ENCODE measurements at places on chromosomes 3 and 15. TPM values are rescaled to one million over a fixed set of nuclear protein-coding genes. Genes with fewer than 3 reads are reported as not detected.
A peak's percentile ranks its signal among the peaks of the same experiment; 100 is the strongest.

HYAL3 gene
- 2.1 TPM for polyA plus RNA-seq

CYP1A2 gene
- not detected for polyA plus RNA-seq

FYCO1 gene
- 5.2 TPM for polyA plus RNA-seq

MNS1 gene
- polyA plus RNA-seq, result 1.3 TPM

NR1I2 gene
- polyA plus RNA-seq, result 0.26 TPM

DNA sequence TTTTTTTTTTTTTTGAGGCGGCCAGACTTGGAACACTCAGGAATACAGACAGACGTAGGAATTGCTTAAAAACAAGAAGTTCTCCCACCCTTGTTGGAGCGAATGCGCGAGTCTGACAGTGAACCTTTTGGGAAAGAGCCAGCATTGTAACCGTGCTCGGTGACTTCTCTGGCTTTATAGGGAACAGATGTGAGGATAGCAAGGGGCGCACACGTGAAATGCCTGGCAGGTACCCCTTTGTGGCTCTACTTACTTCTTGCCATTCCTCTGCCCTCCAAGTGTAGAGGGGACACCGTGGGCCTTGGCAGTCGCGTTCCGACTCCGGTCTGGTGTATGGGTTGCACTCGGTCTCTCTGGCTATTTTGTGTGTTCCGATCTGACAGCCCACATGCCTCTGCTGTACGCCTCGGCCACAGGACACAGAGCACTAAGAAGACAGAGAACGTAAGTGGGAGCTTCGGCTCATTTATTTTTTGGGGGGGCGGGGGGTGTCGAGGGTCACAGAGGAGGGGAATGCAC is 126.4 kb downstream of the ADAMTS9 start:
- peaks cover 52% of the 10 kb centered on the region for H3K36me3 ChIP-seq
- H3K27me3 ChIP-seq, result no peaks in the 10 kb centered on the region
- no peak overlapping the region for H3K4me3 ChIP-seq
- H3K4me1 ChIP-seq, result no peaks in the 10 kb centered on the region
- H3K27ac ChIP-seq, result no peak overlapping the region

DNA sequence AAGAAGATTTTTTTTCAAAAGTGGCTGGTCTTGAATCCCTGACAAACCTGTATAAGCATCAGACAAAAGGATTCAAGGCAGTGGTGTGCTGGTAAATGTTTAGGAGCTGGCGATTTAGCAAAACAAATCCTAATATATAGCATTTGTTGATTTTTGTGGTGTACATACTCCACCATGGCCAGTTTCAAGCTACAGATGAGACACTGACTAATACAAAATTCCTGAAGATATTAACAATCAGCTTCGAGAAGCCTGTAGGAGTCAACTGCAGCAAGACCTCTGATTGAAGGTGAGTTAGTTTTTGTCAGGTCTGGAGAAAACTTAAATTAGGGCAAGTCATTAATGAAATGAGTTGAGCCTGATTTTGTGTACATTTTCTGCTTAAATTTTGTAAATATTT is 6.7 kb downstream of the STRIT1 start:
- no peak for DNase-seq
- H3K27ac ChIP-seq, result no peak overlapping the region
- H3K36me3 ChIP-seq, result no peaks in the 10 kb centered on the region
- no peak overlapping the region for H3K4me3 ChIP-seq
- H3K4me1 ChIP-seq, result no peaks in the 10 kb centered on the region
- no peaks in the 10 kb centered on the region for H3K27me3 ChIP-seq

- H3K27ac ChIP-seq, result peak within 1 kb of the TSS; percentile 98
- H3K4me1 ChIP-seq, result peaks cover 56% of the 10 kb centered on the region
- DNase-seq, result peak; percentile 85
- peak within 1 kb of the TSS; percentile 70 for H3K4me3 ChIP-seq
Observed at GRCh38 chr3:191329654-191330529, at the start of gene UTS2B. UTS2B (minus strand) TSS chr3:191330526; CDS start chr3:191282189, 48,337 bp downstream.

DNA sequence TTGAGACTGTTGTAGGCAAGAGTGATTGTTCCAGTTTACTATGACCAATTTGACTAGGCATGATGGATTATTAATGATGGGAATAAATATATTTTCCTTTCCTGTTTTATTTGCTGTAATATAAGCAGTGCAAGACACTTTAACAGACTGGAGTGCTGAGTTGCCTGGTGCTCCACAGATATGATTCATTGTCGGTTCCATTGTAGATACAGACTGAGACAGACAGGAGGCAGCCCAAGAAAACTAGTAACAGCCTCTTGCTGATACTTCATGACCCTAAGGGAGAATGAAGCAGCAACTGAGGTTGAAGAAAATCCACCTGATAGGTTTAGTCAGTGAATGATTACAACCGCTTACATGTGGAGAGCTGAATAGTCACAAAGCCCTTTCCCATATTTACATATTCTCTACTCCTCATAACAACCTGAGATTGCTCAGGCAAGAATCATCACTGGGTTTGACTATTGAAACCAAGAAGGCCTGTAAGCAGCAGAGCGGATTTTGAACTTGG is 235.1 kb upstream of the TPRG1 start:
- DNase-seq, result no peak
- H3K4me1 ChIP-seq, result peaks cover 31% of the 10 kb centered on the region
- no peaks in the 10 kb centered on the region for H3K27me3 ChIP-seq
- H3K36me3 ChIP-seq, result no peaks in the 10 kb centered on the region
- no peak overlapping the region for H3K27ac ChIP-seq
- H3K4me3 ChIP-seq, result no peak overlapping the region

- DNase-seq, result no peak
- no peak overlapping the region for H3K27ac ChIP-seq
- no peak overlapping the region for H3K4me3 ChIP-seq
- no peaks in the 10 kb centered on the region for H3K27me3 ChIP-seq
- peaks cover 31% of the 10 kb centered on the region for H3K36me3 ChIP-seq
Observed at GRCh38 chr3:129845956-129846355, 47.6 kb downstream of the TMCC1 start.

DNA sequence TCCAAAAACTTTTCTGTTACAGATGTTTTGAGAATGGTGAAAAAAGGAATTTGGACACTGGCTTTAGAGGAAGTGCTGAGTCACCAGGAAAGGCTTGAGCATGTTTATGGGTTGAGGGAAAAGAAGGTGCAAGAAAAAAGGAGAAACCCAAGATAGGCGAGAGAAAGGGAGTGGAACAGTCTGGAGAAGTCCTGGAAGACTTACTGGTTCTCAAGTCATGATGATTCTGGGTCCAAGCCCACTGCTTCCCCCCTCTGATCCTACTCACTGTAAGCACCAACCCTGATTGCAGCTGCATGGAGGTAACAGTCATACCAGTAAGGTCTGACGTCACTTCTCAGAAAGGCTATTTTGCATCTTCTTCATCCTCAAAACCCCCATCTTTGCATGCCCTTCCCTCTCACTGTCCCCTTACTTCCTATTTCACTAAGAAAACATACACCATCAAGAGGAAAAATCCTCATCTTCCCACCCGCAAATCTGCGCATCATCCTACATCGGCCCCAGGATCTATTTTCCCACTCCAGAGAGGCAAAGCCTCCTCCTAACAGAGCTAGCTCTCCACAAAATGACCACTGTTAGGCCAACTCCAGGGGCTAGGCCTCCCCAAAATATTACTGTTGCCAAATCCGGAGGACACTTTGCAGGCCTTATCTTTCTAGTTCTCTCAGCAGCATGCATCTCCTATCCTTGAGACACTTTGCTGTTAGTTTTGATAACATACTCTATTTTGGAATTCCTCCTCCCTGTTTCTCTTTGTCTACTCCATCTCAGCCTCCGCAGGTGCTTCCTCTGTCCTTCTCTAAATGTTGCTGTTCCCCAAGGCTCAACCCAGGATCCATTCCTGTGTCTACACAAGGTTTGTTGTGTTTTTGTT is 3.2 kb upstream of the ATP13A3 start:
- H3K36me3 ChIP-seq, result no peaks in the 10 kb centered on the region
- DNase-seq, result no peak
- no peak overlapping the region for H3K4me3 ChIP-seq
- peak overlapping the region; percentile 89 for H3K27ac ChIP-seq
- H3K4me1 ChIP-seq, result peaks cover 63% of the 10 kb centered on the region
- H3K27me3 ChIP-seq, result no peaks in the 10 kb centered on the region

GRCh38 chr3:51471775-51472652 is 27.8 kb downstream of the DCAF1 start:
- H3K27ac ChIP-seq, result no peak overlapping the region
- peaks cover 99% of the 10 kb centered on the region for H3K36me3 ChIP-seq

GRCh38 chr3:32820971-32821685 is 3.3 kb downstream of the TRIM71 start:
- H3K36me3 ChIP-seq, result no peaks in the 10 kb centered on the region
- peaks cover 16% of the 10 kb centered on the region for H3K4me1 ChIP-seq
- peaks cover 47% of the 10 kb centered on the region for H3K27me3 ChIP-seq
- no peak for DNase-seq
- H3K4me3 ChIP-seq, result no peak overlapping the region

GRCh38 chr3:171427771-171428320 is 32.4 kb downstream of the TNIK start:
- no peaks in the 10 kb centered on the region for H3K4me1 ChIP-seq
- H3K4me3 ChIP-seq, result no peak overlapping the region
- no peak for DNase-seq

DNA sequence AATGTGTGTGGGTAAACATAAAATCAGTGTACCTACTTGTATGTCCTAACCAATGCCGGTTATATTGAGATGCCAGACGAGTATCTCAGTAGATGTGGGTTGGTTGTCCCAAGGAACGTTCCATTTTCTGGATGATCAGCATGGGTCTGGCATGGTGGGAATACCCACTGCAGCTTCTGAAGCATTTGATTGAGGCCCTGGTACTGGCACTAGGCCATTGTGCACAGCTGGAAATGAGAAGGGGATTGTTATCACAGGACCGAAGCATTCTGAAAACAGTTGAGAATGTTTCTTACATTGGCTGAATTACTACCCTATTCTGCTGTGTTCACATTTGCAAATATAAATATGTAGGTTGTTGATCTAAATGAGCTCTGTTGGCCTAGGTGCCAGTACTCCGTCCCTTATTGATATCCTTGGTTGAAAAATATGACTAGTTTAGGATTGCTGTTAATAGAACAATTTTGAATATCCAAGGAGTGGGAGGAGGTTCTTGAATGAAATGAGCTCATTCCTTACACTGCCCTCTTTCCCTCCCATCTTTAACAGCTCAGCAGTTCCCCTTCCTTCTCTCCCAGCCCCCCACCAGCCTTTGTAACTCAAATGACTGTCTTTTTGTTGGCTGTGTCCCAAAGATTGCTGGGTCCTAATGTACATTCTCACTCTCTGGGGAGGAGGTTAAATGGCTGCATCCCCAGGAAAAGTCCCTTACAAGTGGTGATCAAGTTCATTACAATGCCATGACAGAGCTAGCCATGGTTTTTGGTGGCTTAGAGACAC is 293.3 kb upstream of the TPM1 start:
- no peak overlapping the region for H3K27ac ChIP-seq
- H3K4me1 ChIP-seq, result no peaks in the 10 kb centered on the region
- DNase-seq, result no peak
- H3K4me3 ChIP-seq, result no peak overlapping the region

DNA sequence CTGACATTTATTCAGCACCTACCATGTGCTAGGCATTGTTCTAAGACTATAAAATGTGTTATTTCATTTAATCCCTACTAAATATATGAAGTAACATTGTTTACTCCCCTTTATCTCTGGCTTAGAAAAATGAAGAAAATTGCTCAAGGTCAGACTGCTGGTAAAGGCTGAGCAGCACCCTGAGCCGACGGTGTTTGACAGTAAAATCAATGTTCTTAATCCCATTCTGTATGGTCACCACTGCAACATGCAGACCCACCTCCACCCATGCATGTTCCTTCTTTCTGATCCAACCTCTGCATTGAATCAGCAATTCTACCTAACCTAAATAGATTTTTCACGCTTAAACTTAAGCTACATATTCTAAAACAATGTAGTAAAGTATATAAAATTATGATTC is 216.5 kb downstream of the ZBBX start:
- H3K27me3 ChIP-seq, result no peaks in the 10 kb centered on the region
- H3K4me1 ChIP-seq, result no peaks in the 10 kb centered on the region
- H3K27ac ChIP-seq, result no peak overlapping the region
- no peak for DNase-seq
- H3K4me3 ChIP-seq, result no peak overlapping the region

DNA sequence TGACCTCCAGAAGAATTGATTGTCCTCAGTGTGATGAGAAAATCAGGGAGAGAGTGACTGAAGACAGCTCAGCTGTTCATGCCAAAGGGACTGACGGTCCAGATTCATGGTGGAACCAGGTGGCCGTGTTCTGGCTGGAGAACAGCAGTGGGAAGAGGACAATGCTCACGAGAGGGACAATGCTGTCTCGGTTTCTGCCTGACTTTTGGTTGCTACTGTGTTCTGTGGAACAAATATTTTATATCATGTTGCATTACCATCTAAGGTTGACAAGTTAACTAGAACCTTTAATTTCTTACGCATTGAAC is 58.0 kb upstream of the ULK4 start:
- H3K27ac ChIP-seq, result peak overlapping the region; percentile 40
- peaks cover 100% of the 10 kb centered on the region for H3K4me1 ChIP-seq
- no peak for DNase-seq
- no peak overlapping the region for H3K4me3 ChIP-seq
- H3K36me3 ChIP-seq, result no peaks in the 10 kb centered on the region
- H3K27me3 ChIP-seq, result no peaks in the 10 kb centered on the region

DNA sequence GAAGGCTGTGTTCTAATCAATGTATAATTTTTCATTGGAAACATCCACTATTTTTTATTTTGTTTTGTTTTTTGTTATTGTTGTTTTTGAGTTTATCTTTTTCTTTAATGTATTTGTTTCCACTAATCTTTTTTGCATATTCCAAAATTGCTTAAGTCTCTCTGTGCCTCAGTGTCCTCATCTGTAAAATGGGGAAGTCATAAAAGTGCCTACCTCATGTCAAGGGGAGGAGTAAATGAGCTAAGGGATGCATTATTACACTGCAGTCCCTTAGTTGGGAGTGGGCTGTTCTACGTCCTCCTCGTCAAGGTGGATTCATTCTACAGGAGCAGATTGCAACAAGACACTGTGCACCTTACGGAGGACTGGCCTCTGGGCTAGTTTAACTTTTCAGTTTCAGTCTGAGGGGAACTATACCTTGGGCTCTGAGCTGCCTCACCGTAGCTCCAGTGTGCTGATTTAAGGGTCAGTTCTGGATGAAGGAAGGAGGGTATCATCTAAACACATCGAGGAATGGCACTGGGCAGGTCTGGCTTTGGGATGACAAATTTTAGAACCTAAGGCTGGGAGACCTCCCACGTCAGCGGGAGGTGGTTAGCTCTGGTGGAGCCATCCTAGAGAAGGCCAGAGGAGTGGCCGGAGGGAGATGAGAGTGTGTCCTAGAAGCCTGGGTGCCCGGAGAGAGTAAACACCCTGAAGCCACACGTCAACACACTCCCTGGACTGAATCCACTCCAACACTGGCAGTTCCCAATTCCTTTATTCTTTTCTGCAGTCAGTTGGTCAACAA is 5.1 kb upstream of the SRP14 start:
- H3K36me3 ChIP-seq, result no peaks in the 10 kb centered on the region
- no peaks in the 10 kb centered on the region for H3K27me3 ChIP-seq
- peak; percentile 56 for DNase-seq
- H3K4me3 ChIP-seq, result no peak overlapping the region
